Esophagus squamous epithelium (tissue), 5 donors: ENCODE measurements at places on chromosomes 7 and 10. TPM values are rescaled to one million over a fixed set of nuclear protein-coding genes. Genes with fewer than 3 reads are reported as not detected.
A peak's percentile ranks its signal among the peaks of the same experiment; 100 is the strongest.

DNA sequence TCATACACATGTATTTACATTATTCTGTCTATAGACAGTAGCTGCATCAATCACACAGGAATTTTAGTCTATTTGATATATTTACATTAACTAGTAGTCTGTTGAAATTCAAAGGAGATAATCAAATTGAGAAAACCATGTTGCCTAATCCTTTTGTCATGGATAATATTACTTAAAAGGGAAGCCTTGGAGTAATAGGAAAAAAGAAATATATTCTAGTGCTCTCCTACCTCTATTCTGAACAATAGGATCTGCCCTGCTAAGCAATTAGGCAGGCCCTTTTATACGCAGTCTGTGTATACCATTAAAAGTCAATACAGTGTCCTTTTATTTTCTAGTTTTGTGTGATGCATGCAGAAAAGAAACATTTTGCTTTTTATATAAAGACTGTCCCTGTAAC, 24.5 kb downstream of the UMAD1 start:
- no peak for DNase-seq
- H3K4me3 ChIP-seq: no peak overlapping the region
- no peaks in the 10 kb centered on the region for H3K4me1 ChIP-seq
- H3K36me3 ChIP-seq: no peaks in the 10 kb centered on the region

The MKLN1 gene
- total RNA-seq: 15.2 TPM

- no peaks in the 10 kb centered on the region for H3K27me3 ChIP-seq
- DNase-seq: no peak
- no peaks in the 10 kb centered on the region for H3K36me3 ChIP-seq
- H3K4me3 ChIP-seq: no peak overlapping the region
- no peaks in the 10 kb centered on the region for H3K4me1 ChIP-seq
- H3K27ac ChIP-seq: no peak overlapping the region
These were observed 435.2 kb upstream of the AUTS2 start for GRCh38 chr7:69162931-69163670.

GRCh38 chr7:149525280-149525679, 27.7 kb upstream of the ZNF746 start:
- no peak for DNase-seq
- H3K27me3 ChIP-seq: no peaks in the 10 kb centered on the region
- H3K4me3 ChIP-seq: no peak overlapping the region
- H3K27ac ChIP-seq: no peak overlapping the region
- H3K36me3 ChIP-seq: no peaks in the 10 kb centered on the region
- H3K4me1 ChIP-seq: no peaks in the 10 kb centered on the region

DNA sequence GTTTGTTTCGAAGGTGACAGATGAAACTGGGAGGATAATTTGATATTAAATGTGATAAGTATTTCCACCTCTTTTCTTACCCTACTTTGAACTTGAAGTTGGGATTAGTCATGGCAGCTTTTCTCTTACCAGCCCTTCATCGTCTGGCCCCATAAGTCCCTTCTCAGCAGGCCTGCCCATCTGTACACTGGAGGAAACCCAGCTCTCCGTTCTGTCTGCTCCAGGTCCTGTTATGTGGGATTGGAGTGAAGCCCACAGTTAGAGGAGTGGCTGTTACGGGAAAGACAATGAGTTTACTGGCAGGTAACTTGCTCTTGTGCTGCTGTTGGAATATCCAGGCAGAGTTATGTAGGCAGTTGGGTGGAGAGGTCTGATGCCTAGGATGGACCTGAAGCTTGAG, 127.3 kb downstream of the CAMK1D start:
- no peaks in the 10 kb centered on the region for H3K27me3 ChIP-seq
- no peak overlapping the region for H3K27ac ChIP-seq
- no peak for DNase-seq
- no peaks in the 10 kb centered on the region for H3K4me1 ChIP-seq
- H3K4me3 ChIP-seq: no peak overlapping the region
- no peaks in the 10 kb centered on the region for H3K36me3 ChIP-seq

DNA sequence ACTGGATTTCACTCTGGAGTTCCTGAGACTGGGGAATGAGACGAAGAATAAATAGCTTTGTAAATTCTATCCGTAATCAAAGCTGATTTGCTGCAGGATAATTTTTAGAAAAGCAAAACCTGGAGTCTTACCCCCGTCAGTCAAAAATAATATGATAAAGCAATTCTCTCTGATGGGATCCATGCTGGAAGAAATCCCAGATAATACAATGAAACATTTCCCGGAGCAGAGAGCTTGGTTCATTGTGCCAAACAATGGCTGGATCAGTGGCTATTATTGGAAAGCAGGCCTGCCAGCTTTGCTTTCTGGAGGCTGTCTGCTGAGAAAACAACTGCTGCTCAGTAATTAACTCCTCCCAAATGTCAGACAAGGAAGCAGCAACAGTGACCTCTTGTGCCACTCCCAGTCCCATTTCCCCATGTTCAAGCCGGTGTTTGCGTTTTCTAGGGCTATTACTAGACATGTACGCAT, 609.4 kb upstream of the PCDH15 start:
- H3K27ac ChIP-seq: no peak overlapping the region
- no peaks in the 10 kb centered on the region for H3K27me3 ChIP-seq
- peaks cover 7% of the 10 kb centered on the region for H3K4me1 ChIP-seq
- no peaks in the 10 kb centered on the region for H3K36me3 ChIP-seq

- H3K4me3 ChIP-seq: no peak overlapping the region
- H3K27me3 ChIP-seq: no peaks in the 10 kb centered on the region
- DNase-seq: no peak
- no peaks in the 10 kb centered on the region for H3K36me3 ChIP-seq
- peaks cover 3% of the 10 kb centered on the region for H3K4me1 ChIP-seq
These were observed 11.9 kb upstream of the SFR1 start for GRCh38 chr10:104109908-104110662.

The MYH16 gene
- not detected for total RNA-seq

DNA sequence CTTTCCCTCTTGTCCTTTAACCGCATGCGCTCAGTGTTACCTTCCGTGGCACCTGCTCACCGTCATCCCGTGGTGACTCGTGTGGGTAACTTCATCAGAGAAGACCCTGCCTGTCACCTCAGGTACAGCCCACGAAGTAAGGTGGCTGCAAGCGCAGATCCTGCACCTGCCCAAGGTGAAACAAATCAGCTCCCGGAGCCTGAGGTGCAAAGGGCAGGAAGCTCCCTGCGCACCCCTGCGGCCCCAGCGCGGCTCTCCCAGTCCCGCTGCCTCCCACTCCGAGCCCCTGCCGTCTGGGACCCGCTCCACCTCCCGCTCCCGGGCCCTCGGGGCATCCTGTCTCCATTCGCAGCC, 110.9 kb upstream of the LANCL2 start:
- DNase-seq: no peak
- no peaks in the 10 kb centered on the region for H3K36me3 ChIP-seq
- H3K27ac ChIP-seq: no peak overlapping the region
- H3K4me3 ChIP-seq: peak overlapping the region; percentile 51
- H3K27me3 ChIP-seq: peaks cover 3% of the 10 kb centered on the region

GRCh38 chr10:70558871-70559810, 43.4 kb downstream of the PRF1 start:
- no peak overlapping the region for H3K4me3 ChIP-seq
- no peaks in the 10 kb centered on the region for H3K27me3 ChIP-seq
- H3K27ac ChIP-seq: no peak overlapping the region
- peaks cover 18% of the 10 kb centered on the region for H3K4me1 ChIP-seq

DNA sequence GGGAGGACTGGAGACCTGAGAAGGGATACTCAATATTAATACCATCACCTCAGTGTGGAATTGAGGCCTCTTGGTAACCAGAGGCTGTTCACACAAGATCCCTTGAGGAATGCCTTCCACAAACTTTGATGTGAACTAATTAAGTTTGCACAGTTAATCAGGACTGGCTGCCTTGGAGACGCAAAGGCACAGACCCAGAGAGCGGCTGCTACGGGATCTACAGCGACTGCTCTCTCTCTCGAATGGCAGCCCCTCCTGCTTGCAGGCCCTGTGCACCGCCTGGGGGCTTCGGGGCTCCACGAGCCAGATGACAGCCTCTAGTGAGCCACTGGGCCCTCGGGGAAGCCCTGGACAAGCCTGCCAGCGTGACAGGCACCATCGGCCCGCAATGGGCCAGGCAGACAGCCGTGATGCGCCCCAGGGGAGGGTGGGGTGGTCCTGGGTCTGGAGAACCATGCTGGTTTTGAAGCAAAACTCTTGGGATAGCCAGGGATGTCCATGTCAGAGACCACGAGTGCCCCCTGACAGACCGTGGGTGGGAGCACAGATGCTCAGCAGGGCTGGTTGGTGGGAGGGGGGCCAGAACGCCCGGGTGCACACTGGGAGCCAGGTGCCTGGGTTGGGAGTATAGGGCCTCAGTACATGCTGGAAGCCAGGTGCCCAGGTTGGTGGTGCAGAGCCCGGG, 195.6 kb downstream of the ELFN1 start:
- DNase-seq: no peak
- H3K27ac ChIP-seq: no peak overlapping the region
- H3K36me3 ChIP-seq: no peaks in the 10 kb centered on the region

DNA sequence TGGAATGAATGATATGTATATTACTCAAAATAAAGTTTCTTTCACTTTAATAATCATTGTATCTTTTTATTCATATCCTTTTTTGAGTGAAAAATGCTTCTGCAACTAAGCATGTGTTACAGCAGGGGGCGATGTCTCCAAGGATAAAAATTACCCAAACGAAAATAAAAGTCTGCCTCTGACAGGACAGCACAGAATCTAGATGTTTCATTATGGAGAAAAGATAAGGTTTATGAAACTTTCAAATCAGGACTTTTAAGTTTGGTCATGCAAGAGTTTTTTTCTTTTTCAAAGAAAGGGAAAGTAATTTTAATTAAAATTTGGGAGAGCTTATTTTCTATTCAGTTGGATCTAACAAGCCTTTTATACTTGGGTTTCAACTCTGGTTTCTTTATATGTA, 48.4 kb downstream of the TES start:
- DNase-seq: no peak
- H3K27ac ChIP-seq: peak overlapping the region; percentile 49
- no peaks in the 10 kb centered on the region for H3K27me3 ChIP-seq
- H3K4me3 ChIP-seq: no peak overlapping the region
- peaks cover 3% of the 10 kb centered on the region for H3K4me1 ChIP-seq
- no peaks in the 10 kb centered on the region for H3K36me3 ChIP-seq

The TAS2R5 gene
- 3.1 TPM for total RNA-seq

The CHCHD3 gene
- total RNA-seq: 36.8 TPM

- no peaks in the 10 kb centered on the region for H3K27me3 ChIP-seq
- H3K4me1 ChIP-seq: no peaks in the 10 kb centered on the region
- no peak for DNase-seq
- no peak overlapping the region for H3K27ac ChIP-seq
These were observed 275.8 kb upstream of the PPP2R2D start for GRCh38 chr10:131625041-131625440.

- no peaks in the 10 kb centered on the region for H3K4me1 ChIP-seq
- no peak for DNase-seq
- H3K27me3 ChIP-seq: no peaks in the 10 kb centered on the region
- H3K4me3 ChIP-seq: no peak overlapping the region
These were observed 377.9 kb downstream of the DNAJB9 start for GRCh38 chr7:108947526-108947925.

The DOCK4 gene
- 13.3 TPM for total RNA-seq

DNA sequence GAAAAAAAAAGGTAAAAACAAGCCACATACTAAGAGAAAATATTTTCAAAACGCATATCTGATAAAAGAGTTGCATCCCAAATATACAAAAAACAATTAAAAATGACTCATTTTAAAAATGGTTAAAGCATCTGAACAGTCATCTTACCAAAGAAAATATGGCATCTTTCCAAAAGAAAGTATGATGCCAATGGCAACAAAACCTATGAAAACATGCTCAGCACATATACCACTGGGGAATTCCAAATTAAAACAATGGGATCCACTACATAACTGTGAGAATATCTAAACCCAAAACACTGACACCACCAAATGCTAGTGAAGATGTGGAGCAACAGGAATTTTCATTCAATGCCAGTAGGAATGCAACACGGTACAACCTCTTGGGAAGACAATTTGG, 39.3 kb downstream of the VSTM2A start:
- no peak overlapping the region for H3K4me3 ChIP-seq
- no peaks in the 10 kb centered on the region for H3K4me1 ChIP-seq
- H3K36me3 ChIP-seq: no peaks in the 10 kb centered on the region
